ENCODE measurements at places on chromosomes 5 and 9. TPM values are rescaled to one million over a fixed set of nuclear protein-coding genes. Genes with fewer than 3 reads are reported as not detected.

TMEM252 gene
- total RNA-seq: not detected

SLC6A19 gene
- not detected for total RNA-seq

SLC46A2 gene
- not detected for total RNA-seq

TMEM171 gene
- total RNA-seq: 3.3 TPM

OTP gene
- not detected for total RNA-seq

AK3 gene
- 24.7 TPM for total RNA-seq

FAM169A gene
- total RNA-seq: under 0.01 TPM

GADD45G gene
- not detected for total RNA-seq

CSF1R gene
- total RNA-seq: 0.36 TPM

OR1J2 gene
- total RNA-seq: not detected

C9orf153 gene
- total RNA-seq: not detected

RAPGEF1 gene
- total RNA-seq: 13.1 TPM

SOX30 gene
- total RNA-seq: not detected

CACNA1B gene
- total RNA-seq: not detected

GARIN3 gene
- not detected for total RNA-seq

NR4A3 gene
- 1.9 TPM for total RNA-seq

SPRY4 gene
- total RNA-seq: 10.3 TPM

ISOC1 gene
- total RNA-seq: 10.8 TPM

ENC1 gene
- total RNA-seq: 70.8 TPM

GRM6 gene
- not detected for total RNA-seq

KCNN2 gene
- total RNA-seq: 2.2 TPM

KDM3B gene
- 36.7 TPM for total RNA-seq

GNAQ gene
- total RNA-seq: 63.6 TPM

SLC34A3 gene
- not detected for total RNA-seq

ACTBL2 gene
- 1.7 TPM for total RNA-seq

IL33 gene
- total RNA-seq: not detected

TYRP1 gene
- 0.90 TPM for total RNA-seq

RFX3 gene
- 2.5 TPM for total RNA-seq

CLIC3 gene
- 0.28 TPM for total RNA-seq

POMT1 gene
- 24.2 TPM for total RNA-seq

SUSD3 gene
- 0.54 TPM for total RNA-seq

LRRC19 gene
- total RNA-seq: not detected

SVEP1 gene
- total RNA-seq: 16.7 TPM

GFRA3 gene
- total RNA-seq: not detected
